K562 (cell line): ENCODE measurements at places on chromosomes 1 and 21.
A peak's percentile ranks its signal among the peaks of the same experiment; 100 is the strongest.

- H3K36me3 ChIP-seq = peaks cover 4% of the 10 kb centered on the region; the same call in 2 of the 3 replicates
- no peak for DNase-seq
- no peaks in the 10 kb centered on the region for H3K4me1 ChIP-seq
- H3K4me3 ChIP-seq = no peak overlapping the region
- no peak overlapping the region for H3K27ac ChIP-seq
These were observed 88.4 kb downstream of the OLFML2B start for GRCh38 chr1:161935264-161935663.

DNA sequence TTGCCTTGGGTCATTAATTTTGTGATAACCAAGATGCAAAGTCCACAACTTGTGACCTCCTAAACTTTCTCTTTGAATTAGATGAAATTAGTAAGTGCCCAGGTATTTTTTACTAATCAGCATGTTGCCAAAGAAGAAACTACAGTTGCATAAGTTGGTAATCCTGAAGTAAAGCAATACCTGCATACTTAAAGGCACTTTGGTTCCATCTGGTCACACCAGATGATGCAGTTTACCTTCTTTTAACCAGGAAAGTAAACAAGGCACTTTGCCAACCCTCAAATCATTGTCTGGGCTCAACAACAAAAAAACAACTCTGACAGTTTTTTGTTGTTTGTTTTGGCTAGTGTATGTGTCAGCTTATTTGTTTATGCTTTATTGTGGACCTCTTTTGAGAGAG lies 55.5 kb upstream of the DYNLT5 start:
- H3K27me3 ChIP-seq = peaks cover 6% of the 10 kb centered on the region; the same call in 1 of the 2 replicates
- H3K4me3 ChIP-seq = no peak overlapping the region
- no peak for DNase-seq

DNA sequence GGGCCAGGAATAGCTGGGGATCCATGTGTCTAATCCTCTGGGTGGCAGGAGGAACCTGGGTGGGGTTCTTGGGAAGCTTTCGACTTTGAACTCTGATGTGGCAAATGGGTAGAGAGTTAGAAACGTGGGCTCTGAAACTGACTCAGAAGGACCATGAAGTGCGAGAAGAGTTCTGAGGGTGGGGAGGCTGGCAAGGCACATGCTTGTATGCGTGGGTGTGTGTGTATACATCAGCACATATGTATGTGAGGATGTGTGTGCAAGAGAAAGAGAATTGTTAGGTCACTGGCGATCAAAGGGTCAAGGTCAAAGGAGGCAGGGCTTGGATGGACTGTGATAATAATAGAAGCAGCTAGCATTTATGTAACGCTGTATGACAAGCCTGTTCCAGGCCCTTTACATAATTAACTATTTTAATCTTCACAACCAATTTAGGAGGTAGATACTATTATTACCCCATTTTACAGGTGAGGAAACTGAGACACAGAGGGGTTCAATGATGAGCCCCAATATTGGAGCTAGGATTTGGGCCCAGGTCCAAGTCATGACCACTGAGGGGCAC lies 84.5 kb upstream of the POU3F1 start:
- no peak overlapping the region for H3K4me3 ChIP-seq
- H3K36me3 ChIP-seq = no peaks in the 10 kb centered on the region
- H3K27me3 ChIP-seq = peaks cover 90% of the 10 kb centered on the region
- DNase-seq = no peak

- no peak overlapping the region for H3K4me3 ChIP-seq
- no peaks in the 10 kb centered on the region for H3K36me3 ChIP-seq
- H3K4me1 ChIP-seq = no peaks in the 10 kb centered on the region
These were observed 222.6 kb downstream of the PRDM2 start for GRCh38 chr1:13922466-13923110.

DNA sequence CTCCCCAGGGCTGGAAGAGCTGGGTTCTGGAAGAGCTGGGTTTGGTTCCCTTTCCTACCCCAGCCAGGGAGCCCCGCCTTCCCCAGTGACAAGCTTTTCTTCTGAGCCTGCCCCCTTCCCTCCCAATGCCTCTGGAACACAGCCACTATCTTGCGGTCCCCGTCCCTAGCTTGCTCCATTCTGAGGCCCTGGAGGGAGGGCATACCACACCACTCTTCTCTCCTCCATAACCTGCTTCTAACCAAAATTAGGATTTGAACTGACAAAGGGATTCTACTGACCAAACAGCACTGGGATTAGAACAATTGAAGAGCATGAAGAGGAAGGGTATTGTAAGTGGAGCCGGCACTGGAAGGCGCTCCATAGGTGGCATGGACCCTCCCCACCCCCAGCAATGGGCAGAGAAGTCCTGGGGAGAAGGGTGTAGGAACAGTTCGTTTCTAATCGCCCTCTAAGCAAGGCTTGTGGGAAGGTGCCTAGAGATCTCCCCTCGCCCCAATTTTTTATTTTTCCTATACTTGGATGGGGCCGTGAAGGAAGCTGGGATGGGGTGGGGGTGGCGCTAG lies 690 bp downstream of the C1orf216 start:
- H3K27ac ChIP-seq = peak overlapping the region; percentile 91
- peak overlapping the region; percentile 75 for H3K4me3 ChIP-seq
- DNase-seq = peak; percentile 77
- peaks cover 38% of the 10 kb centered on the region for H3K36me3 ChIP-seq

- peaks cover 50% of the 10 kb centered on the region for H3K4me1 ChIP-seq
- no peak overlapping the region for H3K4me3 ChIP-seq
- peak overlapping the region; percentile 87 for H3K27ac ChIP-seq
- peaks cover 19% of the 10 kb centered on the region for H3K36me3 ChIP-seq
These were observed 1.5 kb upstream of the PTP4A2 start for GRCh38 chr1:31939484-31940329.
